Fibroblast of gingiva (primary cell): ENCODE measurements at places on chromosomes 2 and 18.

DNA sequence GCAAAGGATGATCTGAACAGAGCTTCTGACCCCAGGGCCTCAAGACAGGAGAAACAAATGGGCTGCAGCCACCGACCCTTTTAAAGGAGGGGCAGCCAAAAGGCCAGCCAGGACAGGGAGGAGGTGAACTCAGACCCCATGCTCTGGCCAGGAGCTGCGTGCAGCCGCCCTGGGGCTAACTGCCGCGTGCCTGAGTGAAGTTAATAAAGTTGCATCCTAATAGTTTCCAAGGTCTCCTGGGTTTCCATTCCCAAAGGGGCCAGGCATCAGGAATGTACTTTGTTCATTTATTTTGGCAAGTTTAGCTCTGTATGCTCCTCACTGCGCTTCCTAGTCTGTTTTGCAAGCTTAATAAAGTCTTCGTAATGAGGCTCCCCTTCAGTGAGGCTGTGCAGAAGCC, 60.7 kb downstream of the EN1 start:
- DNase-seq = peak; percentile 20

- DNase-seq = peak; percentile 8
Observed at GRCh38 chr2:238061315-238062202, 758 bp downstream of the SCLY start.

DNA sequence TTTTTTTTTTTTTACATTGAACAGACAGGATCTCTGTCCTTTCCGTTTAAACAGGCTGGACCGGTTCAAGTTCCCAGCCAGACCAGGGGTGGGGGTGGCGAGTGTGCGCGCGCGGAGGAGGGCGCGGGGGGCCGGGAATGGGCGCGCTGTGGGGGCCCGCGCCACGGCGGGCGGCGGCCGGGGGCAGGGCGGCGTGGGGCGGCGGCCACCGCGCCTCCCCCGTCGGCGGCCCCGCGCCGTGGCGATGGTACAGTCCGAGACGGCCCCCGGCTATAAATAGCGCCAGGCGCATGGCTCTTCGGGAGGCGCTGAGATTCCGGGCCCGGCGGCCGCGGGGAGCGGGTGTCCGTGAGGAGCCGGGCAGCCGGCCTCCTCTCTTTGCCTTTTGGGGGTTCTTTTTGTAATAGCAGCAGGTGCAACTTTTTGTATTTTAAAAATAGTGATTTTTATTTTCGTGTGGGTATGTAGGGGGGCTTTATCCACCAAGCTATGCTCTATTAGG, 430 bp upstream of the CELF4 start:
- peak; percentile 21 for DNase-seq

DNA sequence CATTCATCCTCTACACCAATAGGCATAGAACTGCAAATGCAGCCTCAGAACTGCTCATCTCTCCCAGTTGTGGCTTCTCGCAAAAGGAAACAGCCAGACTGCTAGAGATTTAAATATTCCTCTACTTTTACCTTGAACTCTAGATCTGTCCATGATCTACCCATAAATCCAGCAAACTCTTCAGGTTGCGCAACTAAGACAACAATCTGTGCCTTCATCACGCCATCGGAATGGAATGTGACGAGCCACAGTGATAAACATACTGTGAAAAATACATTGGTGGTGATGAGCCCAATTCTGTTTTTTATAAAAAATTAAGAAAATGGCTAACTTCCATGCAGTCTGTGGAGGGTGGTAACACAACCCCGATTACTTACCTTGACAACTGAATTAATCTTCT, 626.7 kb downstream of the LRRTM4 start:
- DNase-seq = no peak

DNA sequence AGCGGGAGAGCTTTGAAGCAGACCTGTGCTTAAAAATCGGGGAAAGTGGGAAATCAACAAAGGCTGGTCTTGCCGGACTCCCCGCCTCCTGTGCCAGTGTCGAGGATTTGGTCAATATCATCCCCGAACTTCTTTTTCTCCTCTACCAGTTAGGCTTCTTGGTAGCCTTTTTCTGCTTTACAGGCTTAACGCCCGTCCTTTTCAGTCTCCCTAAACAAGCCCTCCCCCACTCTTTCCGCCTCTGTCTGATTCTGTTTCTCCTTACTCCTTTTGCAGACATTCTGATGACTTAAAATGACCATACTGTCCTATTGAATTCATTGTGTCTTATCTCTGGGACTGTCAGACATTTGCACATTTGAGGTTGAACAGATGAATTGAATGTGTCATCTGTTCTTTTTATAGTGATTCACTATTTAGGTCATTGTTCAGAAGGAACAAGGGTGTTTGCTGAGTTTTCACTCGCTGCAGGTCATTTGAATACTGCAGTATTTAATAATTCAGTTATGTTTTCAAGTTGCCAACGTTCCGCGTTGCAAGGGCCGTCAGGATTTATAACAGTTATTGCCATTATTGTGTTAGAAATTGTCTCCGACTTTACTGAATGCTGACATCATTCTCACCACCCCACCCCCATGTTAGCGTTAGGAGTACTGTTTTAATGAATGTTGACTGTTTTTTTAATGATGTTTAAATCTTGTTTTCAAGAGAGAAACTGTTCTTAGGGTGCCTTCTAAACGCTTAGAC, 1.1 kb downstream of the ITGAV start:
- peak; percentile 31 for DNase-seq
